Stomach (tissue), 19 donors: ENCODE measurements at places on chromosomes 3 and 15. TPM values are rescaled to one million over a fixed set of nuclear protein-coding genes. Genes with fewer than 3 reads are reported as not detected.
A peak's percentile ranks its signal among the peaks of the same experiment; 100 is the strongest.

ADAMTSL3 gene
- total RNA-seq, result 4.3 TPM

SCN5A gene
- total RNA-seq, result 1.1 TPM

CACNA2D3 gene
- total RNA-seq, result 3.8 TPM

ST6GAL1 gene
- total RNA-seq, result 24.6 TPM

STAC gene
- 0.29 TPM for total RNA-seq

SV2B gene
- total RNA-seq, result not detected

NR1I2 gene
- not detected for total RNA-seq

DNA sequence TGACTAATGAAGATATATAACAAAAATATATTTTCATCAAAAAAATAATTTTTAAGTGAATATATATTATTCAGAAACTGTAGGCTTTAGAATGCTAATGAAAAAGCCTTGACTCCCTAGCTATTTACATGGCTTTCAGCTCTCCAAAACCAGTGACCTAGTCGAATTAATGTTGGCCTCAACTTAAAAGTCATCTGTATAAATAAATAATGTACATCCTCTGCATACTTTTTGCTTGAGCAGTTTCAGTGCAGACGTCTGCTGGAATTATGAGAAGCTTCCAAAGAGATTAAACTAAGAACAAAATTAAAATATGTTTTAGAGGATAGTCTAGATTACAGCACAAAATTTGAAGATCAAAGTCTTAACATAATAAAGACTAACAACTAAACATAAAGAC is 520.4 kb upstream of the ALCAM start:
- no peak for DNase-seq

- DNase-seq, result peak; percentile 94
Observed at GRCh38 chr15:45162771-45163507, 24.8 kb downstream of the SHF start.

DNA sequence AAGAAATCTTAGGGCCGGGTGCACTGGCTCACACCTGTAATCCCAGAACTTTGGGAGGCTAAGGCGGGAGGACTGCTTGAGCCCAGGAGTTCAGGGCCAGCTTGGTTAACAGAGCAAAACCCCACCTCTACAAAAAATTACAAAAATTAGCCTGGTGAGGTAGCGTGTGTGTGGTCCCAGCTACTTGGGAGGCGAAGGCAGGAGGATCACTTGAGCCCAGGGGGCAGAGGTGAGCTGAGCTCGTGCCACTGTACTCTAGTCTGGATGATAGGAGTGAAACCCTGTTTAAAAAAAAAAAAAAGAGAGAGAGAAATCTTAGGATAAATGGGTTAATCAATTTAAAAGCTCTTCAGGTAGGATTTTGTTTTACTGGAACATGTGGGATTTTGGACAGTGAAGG is 31.2 kb upstream of the DUT start:
- DNase-seq, result no peak

DNA sequence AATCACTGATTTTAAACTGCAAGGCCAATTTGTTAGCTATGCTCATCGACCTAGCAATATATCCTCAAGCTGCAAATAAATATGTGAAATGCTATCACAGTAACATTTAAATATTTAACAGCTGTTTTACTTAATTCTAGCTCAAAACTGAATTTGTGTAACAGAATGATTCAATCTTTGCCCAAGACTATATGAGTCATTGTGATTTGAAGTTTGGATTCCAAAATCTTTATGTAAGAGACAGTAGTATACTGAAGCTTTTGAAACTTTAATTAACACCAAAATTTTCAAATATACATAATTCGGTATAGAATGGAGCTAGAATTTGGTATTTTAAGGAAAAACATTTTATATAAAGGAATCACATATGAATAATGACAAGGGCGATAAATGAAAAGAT is 603.0 kb upstream of the ROBO2 start:
- DNase-seq, result no peak

GRCh38 chr15:45637141-45637540 is 2.3 kb downstream of the SQOR start:
- no peak for DNase-seq

GRCh38 chr15:44568338-44568737 is 31.4 kb downstream of the EIF3J start:
- no peak for DNase-seq

DNA sequence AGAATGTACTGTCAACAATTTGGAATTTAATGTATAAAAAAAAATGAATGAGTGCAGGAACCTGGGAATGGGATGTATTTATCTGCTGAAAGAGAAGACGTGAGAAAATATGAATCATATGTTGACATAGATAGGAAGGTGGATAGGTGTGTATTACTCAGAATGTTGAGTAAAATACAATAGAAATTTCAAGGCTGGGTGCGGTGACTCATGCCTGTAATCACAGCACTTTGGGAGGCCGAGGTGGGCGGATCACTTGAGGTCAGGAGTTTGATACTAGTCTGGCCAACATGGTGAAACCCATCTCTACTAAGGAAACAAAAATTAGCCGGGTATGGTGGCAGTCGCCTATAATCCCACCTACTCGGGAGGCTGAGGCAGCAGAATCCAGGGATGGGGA is 202.8 kb downstream of the CADM2 start:
- DNase-seq, result no peak

- DNase-seq, result no peak
Observed at GRCh38 chr15:98155356-98155755, 194.9 kb downstream of the ARRDC4 start.

DNA sequence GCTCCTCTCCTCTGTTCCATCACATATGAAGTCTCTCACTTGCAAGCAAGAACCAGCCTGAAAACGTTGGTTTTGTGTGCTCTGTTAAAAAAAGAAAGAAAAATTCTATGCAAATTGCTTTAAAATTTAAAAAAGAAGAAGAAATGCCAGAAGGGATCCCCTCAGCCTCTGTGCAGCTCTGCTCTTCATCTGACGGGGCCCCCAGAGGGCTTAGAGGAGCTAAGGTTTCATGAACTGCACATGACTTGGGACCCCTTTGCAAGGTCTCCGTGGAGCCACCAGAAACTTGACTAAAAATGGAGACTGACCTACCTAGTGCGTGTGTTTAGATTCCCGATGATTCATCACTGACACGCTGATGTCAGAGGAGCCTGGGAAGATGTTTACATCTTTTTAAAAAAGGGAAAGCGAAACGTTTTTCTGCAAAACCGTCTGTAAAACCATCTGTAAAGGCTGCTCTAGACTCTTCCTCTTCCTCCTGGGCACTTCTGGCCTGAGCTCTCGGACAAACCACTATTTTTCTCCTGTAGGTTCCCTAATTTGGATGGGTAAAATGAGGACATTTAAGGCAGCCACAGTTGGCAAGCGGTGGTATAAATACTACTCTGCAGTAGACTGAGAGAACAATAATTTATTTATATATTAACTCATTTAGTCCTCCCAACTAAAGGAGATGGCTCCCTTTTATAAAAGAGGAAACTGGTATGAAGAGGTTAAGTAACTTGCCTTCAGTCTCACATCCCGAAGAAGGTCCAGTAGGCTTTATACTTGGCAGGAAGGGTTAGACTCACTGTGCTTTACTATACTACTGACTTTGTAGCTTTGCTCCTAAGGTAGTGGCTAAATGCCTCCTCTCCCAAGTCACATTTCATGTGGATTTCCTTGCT is 67.2 kb upstream of the POLG start:
- DNase-seq, result no peak

- no peak for DNase-seq
Observed at GRCh38 chr15:52255008-52255407, 40.6 kb downstream of the MYO5C start.
